ENCODE measurements at places on chromosomes 6 and 20.

GRCh38 chr20:42510686-42511085 lies 679.0 kb downstream of the PTPRT start:
- no peak for DNase-seq

DNA sequence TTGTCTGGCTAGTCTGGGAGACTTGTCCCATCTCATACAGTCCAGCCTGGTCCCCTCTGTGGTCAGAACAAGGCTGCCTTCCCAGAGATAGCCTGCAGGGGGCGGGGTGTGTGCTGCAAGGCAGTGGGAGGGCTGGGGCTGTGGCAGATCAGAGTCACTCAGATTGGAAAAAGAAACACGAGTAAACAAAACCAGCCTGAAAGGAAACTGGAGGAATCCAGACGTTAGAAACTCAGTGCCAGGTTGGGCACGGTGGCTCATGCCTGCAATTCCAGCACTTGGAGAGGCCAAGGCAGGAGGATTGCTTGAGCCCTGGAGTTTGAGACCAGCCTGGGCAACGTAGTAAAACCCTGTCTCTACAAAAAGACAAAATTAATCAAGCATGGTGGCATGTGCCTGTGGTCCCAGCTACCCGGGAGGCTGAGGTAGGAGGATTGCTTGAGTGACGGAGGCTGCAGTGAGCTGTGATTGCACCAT lies 20.2 kb downstream of the LEMD2 start:
- peak; percentile 48 for DNase-seq

DNA sequence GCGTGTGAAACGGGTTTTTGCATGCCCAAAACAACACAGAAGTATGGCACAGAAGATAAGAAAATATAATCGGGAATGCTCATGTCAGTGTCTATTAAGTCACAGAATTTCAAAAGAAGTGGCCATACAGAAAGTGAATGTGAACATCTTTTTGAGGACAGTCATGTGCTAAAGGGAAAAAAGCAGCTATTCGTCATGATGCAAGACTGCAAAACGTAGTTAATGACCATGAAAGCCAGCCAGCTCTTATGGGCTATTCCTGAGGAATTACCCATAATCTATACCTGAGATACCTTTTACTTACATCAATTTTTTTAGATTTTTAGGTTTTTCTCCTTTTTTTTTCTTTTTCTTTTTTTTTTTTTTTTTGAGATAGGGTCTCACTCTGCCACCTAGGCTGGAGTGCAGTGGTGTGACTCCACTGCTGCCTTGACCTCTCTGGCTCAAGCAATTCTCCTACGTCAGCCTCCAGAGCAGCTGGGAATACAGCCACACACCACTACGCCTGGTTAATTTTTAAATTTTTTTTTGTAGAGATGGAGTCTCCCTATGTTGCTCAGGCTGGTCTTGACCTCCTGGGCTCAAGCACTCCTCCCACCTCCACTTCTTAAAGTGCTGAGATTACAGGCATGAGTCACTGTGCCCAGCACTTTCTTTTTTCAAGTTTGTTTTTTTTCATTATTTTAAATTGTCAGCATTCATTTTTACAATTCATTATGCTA lies 18.1 kb upstream of the ZBP1 start:
- no peak for DNase-seq

- DNase-seq: peak; percentile 17
Measured at GRCh38 chr20:44888226-44889103, 3.0 kb downstream of the YWHAB start.

- DNase-seq: no peak
Measured at GRCh38 chr6:24228681-24229255, 102.8 kb downstream of the NRSN1 start.

- DNase-seq: no peak
Measured at GRCh38 chr6:78831492-78831891, 35.9 kb upstream of the IRAK1BP1 start.

GRCh38 chr6:152981989-152982903 lies 595 bp downstream of the FBXO5 start:
- no peak for DNase-seq

DNA sequence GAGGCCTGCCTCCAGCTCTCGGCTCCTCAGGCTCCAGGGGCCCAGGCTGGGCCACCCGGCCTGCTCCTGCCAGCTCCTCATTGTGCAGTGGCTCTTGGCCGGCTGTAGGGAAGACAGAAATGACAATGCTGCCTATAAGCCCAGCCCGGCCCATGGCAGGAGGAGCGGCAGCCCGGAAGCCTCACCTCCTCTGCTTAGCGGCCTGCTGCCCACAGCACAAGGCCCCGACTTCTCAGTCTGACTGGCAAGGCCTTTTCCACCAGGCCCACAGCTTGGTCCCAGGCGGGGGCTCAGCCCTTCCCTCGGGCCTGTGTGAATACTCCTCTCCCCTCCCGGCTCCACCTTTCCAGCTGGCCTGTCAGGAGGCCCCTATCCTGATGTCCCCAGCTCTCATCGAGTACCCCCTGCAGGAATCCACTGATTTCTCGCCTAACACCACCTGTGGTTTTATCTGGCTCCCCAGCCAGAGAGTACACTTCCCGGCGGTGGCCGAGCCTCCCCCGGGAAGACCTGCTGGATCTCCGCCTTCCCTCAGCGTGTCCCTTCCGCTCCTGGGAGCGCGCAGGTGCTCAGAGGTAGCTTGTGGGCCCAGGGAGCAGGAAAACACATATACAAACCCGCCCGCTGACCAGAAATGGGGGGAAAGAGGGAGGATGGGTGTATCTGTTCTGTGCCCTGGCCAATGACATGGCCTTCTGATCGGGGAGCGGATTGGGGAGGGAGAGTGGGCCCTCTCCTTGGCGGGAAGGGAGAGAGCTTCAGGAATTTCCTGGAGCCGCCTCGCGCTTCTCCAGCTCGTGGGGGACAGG lies 963 bp downstream of the DDRGK1 start:
- DNase-seq: peak; percentile 28

GRCh38 chr6:19655744-19656143 lies 181.4 kb upstream of the ID4 start:
- DNase-seq: no peak

DNA sequence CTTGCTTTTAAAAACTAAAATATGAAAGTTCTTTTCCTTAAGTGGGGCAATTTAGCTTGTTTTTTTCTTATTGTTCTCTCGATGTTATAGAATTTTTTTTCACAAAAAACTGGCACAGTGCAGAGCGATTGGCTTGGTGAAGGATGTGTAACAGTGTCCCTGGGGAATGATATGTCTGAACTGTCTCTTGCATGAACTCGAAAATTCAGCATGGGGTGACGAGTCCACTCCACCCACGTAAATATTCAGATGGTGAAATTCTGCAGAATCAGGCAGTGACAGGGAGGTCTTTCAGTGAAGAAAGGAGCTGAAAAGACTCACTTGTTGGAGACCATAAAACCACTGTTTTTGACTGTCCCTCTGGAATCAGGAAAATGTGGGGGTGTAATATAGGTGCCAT lies 505.3 kb downstream of the MMUT start:
- DNase-seq: no peak

DNA sequence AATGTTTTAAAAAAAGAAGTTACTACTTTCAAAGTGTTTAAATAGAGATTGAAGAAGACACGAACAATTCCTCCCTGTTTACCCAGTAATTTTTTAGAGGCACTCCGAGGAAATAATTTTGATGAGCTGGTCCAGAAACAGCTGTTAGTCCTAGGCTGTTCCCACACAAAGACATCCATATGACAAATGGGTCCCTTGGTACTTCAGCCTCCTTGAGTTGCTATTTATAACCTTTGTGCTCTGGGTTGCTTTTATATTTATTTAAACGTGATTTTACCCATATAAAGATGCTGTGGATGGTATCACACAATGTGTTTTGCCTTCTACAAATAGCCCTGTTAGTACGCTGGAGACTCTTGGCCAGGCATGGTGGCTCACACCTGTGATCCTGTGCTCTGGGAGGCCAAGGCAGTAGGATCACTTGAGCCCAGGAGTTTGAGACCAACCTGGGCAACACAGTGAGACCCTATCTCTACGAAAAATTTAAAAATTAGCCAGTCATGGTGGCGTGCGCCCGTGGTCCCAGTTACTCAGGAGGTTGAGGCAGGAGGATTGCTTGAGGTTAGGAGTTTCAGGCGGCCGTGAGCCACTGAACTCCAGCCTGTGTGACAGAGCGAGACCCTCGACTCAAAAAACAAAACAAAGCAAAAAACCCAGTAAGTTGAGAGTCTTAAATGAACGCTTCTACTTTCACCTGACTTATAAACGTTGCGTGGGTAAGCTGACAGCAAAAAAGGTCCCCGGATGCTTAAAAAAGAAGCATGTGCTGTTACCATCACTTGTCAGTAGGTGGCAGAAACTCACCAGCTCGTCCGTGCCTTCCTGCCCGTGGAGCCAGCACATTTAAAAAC lies 56.9 kb upstream of the ARMH2 start:
- peak; percentile 73 for DNase-seq

DNA sequence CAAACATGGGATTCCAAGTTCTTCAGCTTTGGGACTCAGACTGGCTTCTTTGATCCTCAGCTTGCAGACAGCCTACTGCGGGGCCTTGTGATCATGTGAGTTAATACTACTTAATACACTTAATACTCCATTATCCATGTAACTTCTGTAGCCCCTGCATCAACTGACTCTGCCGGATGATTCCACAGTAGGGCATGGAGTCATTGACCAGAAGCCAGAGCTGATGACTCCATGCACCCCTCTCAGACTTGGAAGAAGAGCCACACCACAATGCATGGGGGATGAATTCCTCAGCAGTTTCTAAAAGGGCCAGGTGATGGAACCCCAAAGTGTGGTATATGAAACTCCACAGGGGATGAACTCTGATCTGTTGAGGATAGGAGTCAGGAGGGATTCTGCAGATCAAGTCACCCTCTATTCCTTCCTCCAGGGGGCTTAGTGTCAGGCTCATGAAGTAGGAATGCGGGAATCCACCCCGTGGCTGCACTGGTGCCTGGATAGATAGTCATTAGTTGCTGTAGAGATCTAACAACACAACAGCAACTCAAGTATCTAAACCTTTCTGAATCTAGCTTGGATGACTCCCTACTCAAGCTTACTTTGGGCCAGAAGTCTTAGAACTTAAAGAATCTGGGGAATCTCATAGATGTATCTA lies 70.2 kb downstream of the GPR6 start:
- no peak for DNase-seq

- no peak for DNase-seq
Measured at GRCh38 chr6:121319112-121319553, 15.1 kb downstream of the TBC1D32 start.

- DNase-seq: no peak
Measured at GRCh38 chr6:45923831-45924391, 91.7 kb downstream of the CLIC5 start.

DNA sequence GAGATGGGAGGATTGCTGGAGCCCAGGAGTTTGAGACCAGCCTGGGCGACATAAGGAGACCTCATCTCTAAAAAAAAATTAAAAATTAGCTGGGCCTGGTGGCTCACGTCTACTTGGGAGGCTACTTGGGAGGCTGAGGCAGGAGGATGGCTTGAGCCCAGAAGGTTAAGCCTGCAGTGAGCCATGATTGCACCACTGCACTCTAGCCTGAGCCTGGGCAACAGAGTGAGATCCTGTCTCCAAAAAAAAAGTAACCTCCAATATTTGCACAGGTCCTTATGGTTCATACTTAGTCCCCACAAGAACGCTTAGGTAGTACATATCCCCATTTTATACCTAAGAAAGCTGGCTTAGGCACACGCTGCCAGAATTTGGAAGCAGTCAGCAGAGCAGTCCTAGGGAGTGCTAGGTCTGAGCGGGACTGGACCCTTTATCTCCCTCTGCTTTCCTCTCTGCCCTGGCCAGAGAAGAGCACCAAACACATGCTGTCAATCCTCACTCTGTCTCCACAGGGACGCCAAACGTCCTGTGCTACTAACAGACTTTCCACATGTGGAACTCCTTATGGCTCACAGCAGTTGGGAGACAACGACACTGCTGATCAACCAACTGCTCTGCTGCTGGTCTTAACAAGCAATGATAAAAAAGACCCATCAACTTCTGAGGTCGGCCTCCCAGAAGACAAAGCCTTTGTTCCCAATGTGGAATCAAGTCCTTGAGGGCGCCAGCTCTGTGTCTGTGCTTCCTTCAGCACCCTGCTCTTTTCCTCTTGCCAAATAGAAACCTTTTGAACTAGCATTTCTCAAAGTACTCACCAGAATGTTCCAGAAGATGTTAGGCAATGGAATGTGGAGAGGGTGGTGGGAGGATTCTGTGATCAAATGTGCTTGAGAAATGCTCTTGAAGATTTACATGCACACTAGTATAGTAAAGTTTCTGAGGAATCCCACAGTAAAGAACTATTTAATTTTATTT lies 226.3 kb upstream of the DTNBP1 start:
- no peak for DNase-seq

- DNase-seq: no peak
Measured at GRCh38 chr6:68679399-68679798, 44.3 kb downstream of the ADGRB3 start.

- DNase-seq: no peak
Measured at GRCh38 chr6:147108259-147108910, 95.8 kb upstream of the STXBP5 start.

DNA sequence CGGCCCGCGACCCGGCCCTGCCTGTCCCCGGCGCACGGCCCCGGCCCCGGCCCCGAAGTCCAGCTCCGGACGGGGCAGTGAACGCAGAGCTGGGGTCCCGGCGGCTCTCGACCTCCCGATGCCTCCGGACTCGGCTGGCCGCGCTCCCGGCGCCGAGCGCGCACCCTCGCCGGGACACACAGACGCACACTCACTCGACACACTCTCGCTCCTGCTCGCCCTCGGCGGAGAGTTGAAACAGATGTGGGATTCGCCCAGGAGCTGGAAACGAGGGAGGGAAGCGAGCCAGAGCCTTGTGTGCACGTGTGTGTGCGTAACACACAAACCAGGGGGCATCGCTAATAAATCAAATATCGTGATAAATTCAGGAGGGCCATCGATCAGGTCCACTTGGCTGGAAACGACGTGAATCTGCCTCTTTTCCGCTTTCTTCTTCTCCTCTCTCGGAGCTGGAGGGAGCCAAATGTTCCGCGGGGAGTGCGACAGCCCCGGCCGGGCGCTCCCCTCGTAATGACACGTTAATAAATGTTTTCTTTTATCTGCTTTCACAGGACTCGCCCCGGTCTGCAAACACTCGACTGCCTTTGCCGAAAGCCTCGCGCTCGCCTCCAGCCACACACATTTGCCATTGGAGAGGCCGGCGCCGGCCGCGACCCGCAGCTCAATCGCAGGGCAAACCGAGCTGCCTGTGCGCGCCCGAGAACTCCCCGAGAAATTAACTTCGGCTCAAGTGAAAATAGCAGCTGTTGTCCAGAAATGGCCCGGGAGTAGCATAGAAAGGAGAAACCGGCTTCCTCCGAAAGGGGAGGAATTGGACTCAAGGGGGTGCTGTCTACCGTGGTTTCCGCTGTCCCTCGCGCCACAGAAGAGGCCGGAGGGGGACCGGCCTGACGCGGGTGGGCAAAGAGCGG lies 828 bp upstream of the SULF2 start:
- no peak for DNase-seq

- DNase-seq: no peak
Measured at GRCh38 chr20:9920866-9921265, 82.0 kb upstream of the PAK5 start.

GRCh38 chr6:46947497-46947896 lies 25.8 kb upstream of the ADGRF5 start:
- DNase-seq: no peak

- no peak for DNase-seq
Measured at GRCh38 chr20:40706977-40707582, 18.0 kb upstream of the MAFB start.

- DNase-seq: no peak
Measured at GRCh38 chr6:29981211-29981812, 39.0 kb downstream of the HLA-A start.

GRCh38 chr6:152552616-152553209 lies 84.4 kb downstream of the SYNE1 start:
- no peak for DNase-seq

GRCh38 chr6:105484238-105485161 lies 81.6 kb upstream of the PREP start:
- DNase-seq: peak; percentile 28
